ENCODE measurements at places on chromosomes 4 and X.

- no peak for DNase-seq
Observed at GRCh38 chrX:29233592-29234183, 646.4 kb downstream of the IL1RAPL1 start.

DNA sequence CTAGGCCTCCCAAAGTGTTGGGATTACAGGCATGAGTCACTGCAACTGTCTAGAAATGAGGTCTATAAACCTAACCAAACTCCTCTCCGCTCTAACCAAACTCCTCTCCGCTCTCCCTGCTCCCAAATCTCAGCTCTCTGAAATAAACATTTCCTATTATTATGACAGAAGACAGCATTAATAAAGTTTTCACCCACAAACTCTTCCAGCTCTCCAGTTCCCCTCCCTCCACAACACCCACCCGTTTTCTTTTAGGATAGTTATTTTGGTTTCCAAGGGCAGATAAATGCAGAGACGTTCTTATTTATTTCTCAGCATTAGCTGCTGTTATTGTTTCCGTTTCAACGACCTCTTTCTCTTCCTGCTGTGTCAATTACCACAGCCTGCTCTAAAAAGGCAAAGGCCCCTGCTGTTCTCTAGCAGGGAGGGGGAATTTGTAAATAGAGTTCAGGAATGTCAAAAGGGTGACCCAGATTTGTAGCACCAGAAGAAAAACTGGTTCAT is 13.3 kb upstream of the SCD5 start:
- no peak for DNase-seq

DNA sequence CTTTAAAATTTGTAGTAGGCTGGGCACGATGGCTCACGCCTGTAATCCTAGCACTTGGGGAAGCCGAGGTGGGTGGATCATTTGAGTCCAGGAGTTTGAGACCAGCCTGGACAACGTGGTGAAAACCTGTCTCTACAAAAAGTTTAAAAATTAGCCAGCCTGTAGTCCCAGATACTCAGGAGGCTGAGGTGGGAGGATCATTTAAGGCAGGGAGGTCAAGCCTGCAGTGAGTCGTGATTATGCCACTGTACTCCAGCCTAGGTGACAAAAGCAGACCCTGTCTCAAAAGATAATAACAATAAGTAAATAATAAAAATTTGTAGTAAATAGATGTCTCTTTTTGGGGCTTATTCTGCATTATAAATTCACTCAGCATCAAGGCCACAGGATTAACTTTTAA is 118.5 kb downstream of the IRF2 start:
- no peak for DNase-seq

DNA sequence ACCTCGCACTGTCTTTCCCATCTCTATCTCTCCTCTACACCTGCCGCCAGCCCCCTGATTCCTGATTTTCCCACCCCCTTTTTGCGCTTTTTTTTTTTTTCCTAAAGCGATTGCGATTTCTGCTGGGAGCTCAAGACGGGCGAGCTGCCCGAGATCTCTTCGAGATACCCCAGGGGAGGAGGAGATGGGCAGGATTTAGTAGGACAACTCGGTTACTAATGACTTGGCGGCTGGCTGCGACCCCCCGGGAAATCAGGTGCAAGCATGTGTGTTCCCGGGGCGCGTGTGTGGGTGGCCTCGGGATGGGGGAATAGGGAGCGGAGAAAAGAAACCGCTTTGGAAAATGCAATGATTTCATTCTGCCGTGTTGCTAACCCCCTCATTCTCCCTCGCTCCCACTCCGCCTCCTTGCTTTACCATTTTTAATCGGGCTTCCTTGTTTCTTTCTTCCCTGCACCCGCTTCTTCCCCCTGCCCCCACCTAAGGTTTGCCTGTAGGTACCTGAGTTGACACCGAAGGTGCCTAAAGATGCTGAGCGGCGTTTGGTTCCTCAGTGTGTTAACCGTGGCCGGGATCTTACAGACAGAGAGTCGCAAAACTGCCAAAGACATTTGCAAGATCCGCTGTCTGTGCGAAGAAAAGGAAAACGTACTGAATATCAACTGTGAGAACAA is 4.4 kb downstream of the SLITRK2 start:
- no peak for DNase-seq

DNA sequence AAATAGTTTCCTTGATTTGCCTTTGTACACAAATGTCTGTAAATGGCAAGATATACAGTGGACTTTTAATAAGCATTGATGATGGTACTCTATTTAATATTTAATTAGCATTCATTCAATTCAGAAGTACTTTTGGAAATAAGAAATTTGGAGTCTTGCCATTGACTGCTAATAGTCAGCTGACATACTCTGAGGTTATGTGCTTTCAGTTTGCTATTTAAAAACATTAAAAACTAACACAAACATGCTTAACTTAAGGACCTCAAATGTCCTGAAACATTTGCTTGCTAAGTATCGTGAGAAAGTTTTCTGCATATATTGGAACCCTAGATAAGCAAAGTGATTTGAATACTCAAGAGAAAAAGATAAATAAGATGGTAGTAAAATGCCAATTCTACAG is 64.6 kb downstream of the REELD1 start:
- no peak for DNase-seq

DNA sequence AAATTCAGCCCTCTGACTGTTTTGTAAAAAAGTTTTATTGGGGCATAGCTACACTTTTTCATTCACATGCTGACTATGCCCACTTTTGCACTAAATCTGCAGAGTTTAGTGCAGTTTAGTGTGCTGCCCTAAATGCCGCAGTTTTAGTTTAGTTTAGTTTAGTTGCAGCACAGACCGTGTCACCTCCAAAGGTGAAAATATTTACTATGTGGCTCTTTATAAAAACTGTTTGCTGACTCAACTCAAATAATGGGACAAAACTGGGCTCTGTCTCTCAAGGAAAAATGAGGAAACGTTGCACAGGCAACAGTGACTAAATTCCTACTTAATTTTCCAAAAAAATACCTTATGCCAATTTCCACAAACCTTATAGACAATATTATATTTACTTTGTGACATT is 314.2 kb downstream of the C4orf33 start:
- no peak for DNase-seq

DNA sequence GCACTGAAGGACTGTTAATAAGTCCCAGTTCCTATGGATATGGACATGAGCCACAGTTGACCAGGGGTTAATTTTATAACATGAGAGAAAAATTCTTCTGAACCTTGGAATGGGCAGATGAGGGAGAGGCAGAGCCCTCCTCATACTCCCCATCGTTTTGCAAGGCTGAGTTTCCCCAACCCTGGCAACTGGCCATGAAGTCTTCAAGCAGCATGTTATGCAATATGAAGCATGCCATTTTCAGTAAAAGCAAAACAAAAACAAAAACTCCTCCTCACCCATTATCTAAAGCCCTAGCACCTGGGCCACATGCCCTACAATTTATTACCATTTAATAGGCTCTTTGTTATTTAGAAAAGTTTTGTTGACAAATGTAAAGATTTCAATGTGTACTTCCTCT is 64.5 kb downstream of the GPC4 start:
- DNase-seq = no peak

GRCh38 chr4:157459785-157460184 is 239.3 kb downstream of the GRIA2 start:
- no peak for DNase-seq

DNA sequence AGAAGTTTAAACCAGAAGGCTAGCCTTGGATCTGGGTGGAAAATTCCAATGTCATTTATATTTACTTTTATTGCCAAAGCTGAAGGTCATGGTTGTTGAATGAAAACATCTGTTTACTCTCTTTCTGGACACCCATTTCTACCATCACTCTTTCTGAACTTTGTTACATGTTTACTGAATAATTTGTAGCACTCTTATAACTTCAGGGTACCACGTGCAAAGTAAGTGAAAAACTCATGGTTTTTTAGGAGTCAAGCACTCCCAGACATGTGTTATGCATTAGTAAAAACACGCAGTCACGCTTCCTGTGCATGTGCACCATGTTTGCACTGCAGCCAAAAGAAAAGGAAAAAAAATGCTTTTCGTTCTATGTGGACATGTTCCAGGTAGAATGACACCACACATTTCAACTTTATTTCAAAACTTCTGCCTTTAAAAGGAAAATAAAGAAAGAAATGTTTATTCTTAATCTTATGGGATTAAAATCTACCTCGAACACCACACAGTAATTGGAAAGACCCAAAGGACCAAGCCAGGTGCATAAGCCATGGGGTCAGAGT is 31.4 kb upstream of the ADH1C start:
- DNase-seq = no peak

DNA sequence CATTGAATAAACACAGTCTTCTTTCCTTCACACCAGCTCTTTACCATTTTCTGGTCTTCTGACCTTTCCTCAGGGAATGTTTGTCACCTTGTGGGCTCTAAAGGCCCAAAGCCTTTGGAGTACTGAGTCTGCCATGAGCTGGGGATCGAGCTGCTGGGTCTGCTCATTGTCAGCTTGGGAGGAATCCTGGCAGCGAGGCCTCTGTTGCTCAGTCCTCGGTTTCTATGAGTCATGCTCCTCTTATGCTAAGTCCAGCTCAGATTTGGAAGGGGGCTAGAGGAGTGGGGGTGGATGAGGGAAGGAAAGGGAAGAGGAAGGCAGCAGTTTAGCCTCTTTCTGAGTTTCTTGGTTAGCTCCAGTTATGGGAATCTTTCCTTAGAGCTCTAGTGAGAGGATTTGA is 31.1 kb downstream of the NHSL2 start:
- DNase-seq = no peak

GRCh38 chr4:32748498-32748897 is 2028.3 kb downstream of the PCDH7 start:
- no peak for DNase-seq

- DNase-seq = no peak
Observed at GRCh38 chr4:41670982-41671381, 77.5 kb downstream of the PHOX2B start.

DNA sequence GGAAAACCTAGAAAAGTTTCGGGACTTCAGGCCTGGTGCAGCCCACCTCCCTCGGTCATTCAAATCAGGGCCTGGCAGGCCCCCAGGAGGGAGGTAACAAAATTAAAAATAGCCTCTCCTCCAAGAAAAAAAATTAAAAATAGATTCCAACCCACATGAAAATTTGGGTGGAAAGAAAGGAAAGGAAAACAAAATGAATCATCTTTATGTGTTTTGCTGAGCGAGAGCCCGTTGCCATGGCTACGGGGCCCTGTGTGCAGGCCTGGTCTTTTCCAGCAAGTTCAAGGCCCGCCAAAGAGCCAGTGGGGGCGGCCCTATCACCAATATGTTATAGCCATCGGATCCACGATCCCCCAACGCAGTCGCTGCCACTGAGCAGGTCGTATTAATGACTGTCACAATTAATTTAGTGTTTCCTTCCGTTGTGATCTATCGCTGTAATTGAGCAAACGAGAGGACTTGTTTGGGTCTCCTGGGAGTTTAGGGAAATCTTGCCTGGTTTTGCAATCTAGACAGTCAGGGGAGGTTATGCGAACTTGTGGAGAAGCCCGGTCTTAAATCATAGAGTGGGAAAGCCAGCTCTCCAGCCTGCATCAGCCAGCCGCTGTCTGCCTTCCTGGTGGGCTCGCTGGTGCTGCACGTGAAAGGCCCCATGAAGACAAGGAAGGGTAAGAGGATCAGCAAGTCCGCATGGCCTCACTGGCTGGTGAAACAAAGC is 452.4 kb downstream of the BCOR start:
- no peak for DNase-seq

- DNase-seq = no peak
Observed at GRCh38 chr4:74682567-74683359, 111.6 kb downstream of the BTC start.

DNA sequence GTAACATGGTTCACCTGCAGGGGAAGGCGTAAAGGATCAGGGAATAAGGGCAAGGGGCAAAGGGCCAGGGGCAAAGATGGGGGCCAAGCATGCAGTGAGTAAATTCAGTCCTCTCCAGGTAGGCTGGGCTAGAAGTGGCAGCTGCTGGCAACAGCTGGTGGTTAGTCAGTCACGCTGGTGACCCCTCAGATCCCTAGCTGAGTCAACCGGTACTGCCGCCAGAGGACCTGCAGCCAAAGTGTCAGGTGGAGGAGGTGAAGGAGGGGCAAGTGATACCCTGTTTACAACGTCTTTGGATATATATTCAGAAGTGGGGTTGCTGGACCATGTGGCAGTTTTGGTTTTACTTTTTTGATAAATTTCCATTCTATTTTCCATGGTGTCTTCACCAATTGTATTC is 24.6 kb upstream of the NAP1L2 start:
- DNase-seq = no peak

- no peak for DNase-seq
Observed at GRCh38 chr4:113941836-113942235, 37.6 kb downstream of the ARSJ start.

DNA sequence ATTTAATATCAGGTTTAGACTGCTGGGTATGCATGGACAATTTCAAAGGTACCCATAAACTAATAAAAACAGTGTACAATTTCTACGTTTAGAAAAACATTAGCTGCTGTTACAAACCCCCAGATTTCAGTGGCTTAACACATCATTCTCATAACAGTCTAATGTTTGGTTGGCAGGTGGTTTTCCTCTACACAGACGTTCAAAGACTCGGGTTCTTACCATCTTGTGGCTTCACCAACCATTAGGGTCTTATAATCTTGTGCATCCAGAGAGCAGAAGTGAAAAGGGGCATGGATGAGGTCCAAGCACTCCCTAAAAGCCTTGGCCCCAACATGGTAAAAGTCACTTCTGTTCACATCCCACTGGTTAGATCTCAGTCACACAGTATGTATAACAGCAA is 71.6 kb downstream of the SH3RF1 start:
- no peak for DNase-seq

GRCh38 chr4:2266181-2266580 is 4.3 kb upstream of the MXD4 start:
- DNase-seq = no peak

- DNase-seq = no peak
Observed at GRCh38 chr4:170234800-170235199, 145.0 kb upstream of the AADAT start.

DNA sequence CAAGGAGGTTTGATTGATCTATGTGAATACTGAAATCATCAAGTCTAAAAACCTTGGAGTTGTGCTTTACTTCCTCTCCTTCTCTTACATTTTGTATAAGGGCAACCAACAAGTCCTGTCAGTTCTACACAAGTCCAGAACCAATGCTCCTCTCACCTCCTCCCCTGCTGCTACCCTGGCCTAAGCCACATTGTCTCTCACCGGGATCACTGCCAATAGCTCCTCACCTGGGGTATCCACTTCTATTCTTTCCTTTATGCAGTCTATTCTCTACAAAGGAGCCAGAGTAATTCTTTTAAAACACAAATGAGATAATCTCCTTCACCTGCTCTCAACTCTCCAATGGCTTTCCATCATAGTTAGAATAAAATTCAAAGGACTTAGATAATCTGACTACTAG is 13.3 kb upstream of the ARHGEF6 start:
- no peak for DNase-seq

GRCh38 chr4:74157154-74157553 is 764 bp upstream of the MTHFD2L start:
- no peak for DNase-seq

GRCh38 chr4:68375667-68376559 is 26.0 kb upstream of the YTHDC1 start:
- no peak for DNase-seq

DNA sequence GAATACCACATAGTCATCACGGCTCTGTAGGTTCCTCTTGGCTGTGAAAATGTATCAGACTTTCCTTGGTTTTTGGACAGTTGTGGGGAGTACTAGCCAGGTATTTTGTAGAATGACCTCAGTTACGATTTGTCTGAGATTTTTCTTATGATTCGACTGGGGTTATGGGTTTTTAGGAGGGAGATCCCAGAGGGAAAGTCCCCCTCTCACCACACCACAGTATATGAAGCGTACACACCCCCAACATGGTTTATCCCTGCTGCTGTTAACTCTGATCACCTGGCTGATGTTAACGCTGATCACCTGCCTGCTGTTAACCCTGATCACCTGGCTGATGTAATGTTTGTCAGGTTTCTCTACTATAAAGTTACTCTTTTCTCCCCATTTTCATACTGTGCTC is 72.6 kb downstream of the ANAPC4 start:
- DNase-seq = no peak

Data from stimulated activated CD4-positive, alpha-beta T cell treated with anti-CD3 and anti-CD28 coated beads, Interleukin-1b, Interleukin-23, amount 100 ng/mL, for 1 hour (primary cell).